Liver (tissue), 10 donors: ENCODE measurements at places on chromosomes 2 and 18. TPM values are rescaled to one million over a fixed set of nuclear protein-coding genes. Genes with fewer than 3 reads are reported as not detected.

GRCh38 chr2:157486596-157487270 is 42.8 kb upstream of the CYTIP start:
- H3K27me3 ChIP-seq, result no peaks in the 10 kb centered on the region
- H3K36me3 ChIP-seq, result no peaks in the 10 kb centered on the region
- H3K4me3 ChIP-seq, result no peak overlapping the region
- DNase-seq, result no peak
- H3K27ac ChIP-seq, result no peak overlapping the region
- peaks cover 14% of the 10 kb centered on the region for H3K4me1 ChIP-seq

DNA sequence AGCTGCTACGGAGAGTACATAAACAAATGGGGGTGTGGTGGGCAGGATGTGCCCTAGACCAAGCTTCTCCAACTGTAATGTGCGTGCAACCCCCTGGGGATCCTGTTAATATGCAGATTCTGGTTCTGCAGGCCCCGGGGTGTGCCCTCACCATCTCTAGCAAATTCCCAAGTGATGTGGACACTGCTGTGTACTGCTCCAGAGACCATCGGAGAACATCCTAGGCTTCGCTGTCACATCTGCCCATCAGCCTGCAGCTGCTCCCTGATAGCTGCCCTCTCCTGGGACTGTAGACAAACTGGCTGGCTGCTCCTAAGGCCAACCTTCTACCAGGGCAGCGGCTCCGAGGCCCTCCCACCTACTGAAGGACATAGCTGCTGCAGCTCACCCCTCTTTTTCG is 3.2 kb downstream of the HS1BP3 start:
- peaks cover 5% of the 10 kb centered on the region for H3K36me3 ChIP-seq
- no peak overlapping the region for H3K4me3 ChIP-seq
- H3K27me3 ChIP-seq, result no peaks in the 10 kb centered on the region
- no peak for DNase-seq
- H3K4me1 ChIP-seq, result peaks cover 9% of the 10 kb centered on the region

DNA sequence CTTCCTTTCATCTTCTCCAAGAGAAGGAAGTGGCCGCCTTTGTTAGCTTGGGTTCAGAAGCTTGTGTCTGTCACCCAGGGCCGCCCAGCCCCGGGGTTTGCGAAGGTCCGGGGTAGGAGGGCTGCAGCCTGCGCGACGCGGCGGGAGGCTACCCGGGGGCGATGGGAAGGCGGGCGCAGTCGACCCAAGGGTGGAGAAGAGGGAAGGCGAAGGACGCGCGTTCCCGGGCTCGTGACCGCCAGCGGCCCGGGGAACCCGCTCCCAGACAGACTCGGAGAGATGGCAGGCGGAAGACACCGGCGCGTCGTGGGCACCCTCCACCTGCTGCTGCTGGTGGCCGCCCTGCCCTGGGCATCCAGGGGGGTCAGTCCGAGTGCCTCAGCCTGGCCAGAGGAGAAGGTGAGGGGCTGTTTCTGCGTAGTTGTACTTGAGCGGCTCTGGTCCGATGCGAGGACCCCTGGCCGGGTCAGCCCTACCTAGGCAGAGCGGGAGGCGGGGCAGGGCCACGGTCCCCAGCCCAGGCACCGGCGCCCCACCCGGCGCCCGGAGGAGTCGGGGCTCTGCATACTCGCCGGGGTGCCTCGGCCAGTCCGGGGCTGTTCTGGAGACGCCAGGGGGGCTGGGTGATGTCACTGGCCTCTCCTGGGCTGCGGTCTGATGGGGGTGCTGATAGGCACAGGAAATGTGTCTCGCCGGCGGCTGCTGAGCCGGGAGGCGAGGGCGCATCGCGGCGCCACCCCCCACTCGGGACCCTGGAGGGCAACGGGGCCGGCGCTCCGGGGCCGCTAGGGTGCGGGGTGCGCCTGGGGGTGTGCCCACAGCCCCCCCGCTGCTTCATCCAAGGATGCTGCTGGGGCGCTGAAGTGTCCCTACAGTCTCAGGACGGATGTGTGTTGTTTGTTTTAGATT is at the start of gene QPCT:
Gene QPCT, plus strand, starts transcription at position 178 of the 909 bp plus-strand sequence. Its CDS starts 102 bp downstream, at position 280.
- no peaks in the 10 kb centered on the region for H3K27me3 ChIP-seq
- DNase-seq, result no peak

The PSMD14 gene
- total RNA-seq, result 32.0 TPM

The NCKAP5 gene
- total RNA-seq, result 2.7 TPM

DNA sequence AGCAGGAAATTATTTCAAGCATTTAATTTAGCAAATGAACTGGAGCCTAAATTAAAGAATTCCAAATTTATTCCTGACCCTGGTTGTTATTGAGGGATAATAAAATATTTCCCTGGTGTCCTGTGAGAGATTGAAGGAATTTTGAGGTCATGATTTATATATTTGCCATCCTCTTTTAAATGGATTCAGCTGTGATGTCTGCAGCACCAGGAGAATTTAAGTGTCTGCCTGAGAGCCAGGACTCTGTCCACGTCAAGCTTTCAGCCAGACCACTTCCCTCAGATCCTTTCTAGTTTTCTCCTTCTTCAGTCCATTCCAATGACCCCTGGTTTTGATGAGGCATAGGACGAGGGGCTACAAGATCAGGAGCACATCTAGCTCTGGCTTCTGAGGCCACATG is 59.9 kb downstream of the INO80C start:
- no peaks in the 10 kb centered on the region for H3K36me3 ChIP-seq
- H3K4me1 ChIP-seq, result no peaks in the 10 kb centered on the region
- H3K27ac ChIP-seq, result no peak overlapping the region
- H3K4me3 ChIP-seq, result no peak overlapping the region

DNA sequence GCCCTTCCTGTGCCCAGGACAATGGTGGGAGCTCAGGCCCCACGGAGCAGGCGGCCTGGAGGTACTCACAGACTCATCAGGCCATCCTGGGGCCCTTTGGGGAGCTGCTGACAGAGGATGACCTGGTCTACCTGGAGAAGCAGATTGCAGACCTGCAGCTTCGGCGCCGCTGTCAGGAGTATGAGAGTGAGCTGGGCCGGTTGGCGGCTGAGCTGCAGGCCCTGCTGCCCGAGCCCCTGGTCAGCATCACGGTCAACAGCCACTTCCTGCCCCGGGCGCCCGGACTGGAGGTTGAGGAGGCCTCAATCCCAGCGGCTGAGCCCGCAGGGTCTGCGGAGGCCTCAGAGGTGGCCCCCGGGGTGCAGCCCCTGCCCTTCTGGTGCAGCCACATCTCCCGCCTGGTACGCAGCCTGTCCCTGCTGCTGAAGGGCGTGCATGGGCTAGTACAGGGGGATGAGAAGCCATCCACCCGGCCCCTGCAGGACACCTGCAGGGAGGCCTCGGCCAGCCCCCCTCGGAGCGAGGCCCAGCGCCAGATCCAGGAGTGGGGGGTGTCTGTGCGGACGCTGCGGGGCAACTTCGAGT is 8.3 kb upstream of the KLHL30 start:
- H3K27ac ChIP-seq, result no peak overlapping the region
- no peaks in the 10 kb centered on the region for H3K4me1 ChIP-seq
- H3K4me3 ChIP-seq, result no peak overlapping the region
- H3K36me3 ChIP-seq, result no peaks in the 10 kb centered on the region
- DNase-seq, result no peak

- no peaks in the 10 kb centered on the region for H3K4me1 ChIP-seq
- no peak for DNase-seq
- H3K4me3 ChIP-seq, result no peak overlapping the region
These were observed 231.9 kb downstream of the DYSF start for GRCh38 chr2:71685073-71685848.

DNA sequence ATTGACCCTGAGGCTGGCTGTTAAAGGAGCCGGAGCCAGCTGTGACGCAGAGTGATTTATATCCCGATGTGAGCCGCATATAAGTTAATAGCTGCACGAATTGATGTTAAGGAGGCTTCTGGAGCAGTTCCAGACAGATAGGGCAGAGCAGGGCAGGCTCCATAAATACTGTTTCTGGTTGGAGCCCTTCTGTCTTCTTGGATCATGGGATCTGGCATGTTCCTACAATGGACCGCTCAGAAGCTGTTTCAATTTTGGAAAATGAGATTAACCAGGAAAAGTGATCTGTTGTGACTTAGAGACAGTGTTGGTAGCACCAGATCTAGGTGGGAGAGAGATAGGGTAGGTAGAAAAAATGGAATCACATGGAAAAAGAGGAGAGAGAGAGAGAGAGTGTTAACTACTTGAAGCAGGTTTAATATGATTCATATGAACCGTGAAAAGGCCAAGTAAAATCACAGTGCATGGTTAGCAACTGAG is 4.8 kb upstream of the IGFBP5 start:
- no peak for DNase-seq
- H3K36me3 ChIP-seq, result no peaks in the 10 kb centered on the region
- H3K4me3 ChIP-seq, result no peak overlapping the region
- H3K4me1 ChIP-seq, result peaks cover 3% of the 10 kb centered on the region

GRCh38 chr2:203867561-203868200 is at the start of gene CTLA4:
Gene CTLA4 (plus strand): TSS chr2:203867771. CDS start chr2:203867943, 172 bp downstream.
- no peaks in the 10 kb centered on the region for H3K27me3 ChIP-seq
- DNase-seq, result no peak
- no peak within 1 kb of the TSS for H3K4me3 ChIP-seq
- H3K36me3 ChIP-seq, result no peaks in the 10 kb centered on the region
- no peak within 1 kb of the TSS for H3K27ac ChIP-seq
- H3K4me1 ChIP-seq, result no peaks in the 10 kb centered on the region

- no peaks in the 10 kb centered on the region for H3K27me3 ChIP-seq
- no peak overlapping the region for H3K27ac ChIP-seq
- no peak for DNase-seq
- no peak overlapping the region for H3K4me3 ChIP-seq
- H3K4me1 ChIP-seq, result no peaks in the 10 kb centered on the region
These were observed 190.6 kb downstream of the TPGS2 start for GRCh38 chr18:36638224-36638623.

GRCh38 chr2:235467588-235467987 is 26.3 kb upstream of the AGAP1 start:
- H3K27ac ChIP-seq, result no peak overlapping the region
- H3K27me3 ChIP-seq, result peaks cover 5% of the 10 kb centered on the region
- H3K36me3 ChIP-seq, result no peaks in the 10 kb centered on the region

The TTR gene
- total RNA-seq, result 295 TPM

DNA sequence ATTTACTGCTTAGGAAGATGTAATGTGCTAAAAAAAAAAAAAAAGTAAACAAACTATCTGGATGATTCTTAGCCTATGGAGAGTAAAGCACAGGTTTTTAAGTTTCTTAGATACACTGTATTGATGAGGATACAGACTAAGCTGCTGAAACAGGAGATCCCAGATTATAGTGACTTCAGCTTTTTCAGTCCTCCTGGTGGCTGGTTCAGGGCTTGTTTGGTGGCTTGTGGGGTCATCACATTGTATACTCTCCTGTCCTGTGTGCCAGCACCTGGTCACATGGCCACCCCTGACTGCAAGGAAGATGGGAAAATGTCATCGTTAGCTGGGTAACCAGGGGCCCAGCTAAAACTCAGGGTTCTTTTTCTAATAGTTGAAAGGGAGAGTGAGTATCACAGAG is 31.4 kb downstream of the RAB31 start:
- no peak overlapping the region for H3K4me3 ChIP-seq
- no peak overlapping the region for H3K27ac ChIP-seq
- H3K4me1 ChIP-seq, result no peaks in the 10 kb centered on the region

The RNF144A gene
- total RNA-seq, result 3.1 TPM

- H3K36me3 ChIP-seq, result no peaks in the 10 kb centered on the region
- no peak overlapping the region for H3K4me3 ChIP-seq
- DNase-seq, result no peak
- no peak overlapping the region for H3K27ac ChIP-seq
- H3K27me3 ChIP-seq, result no peaks in the 10 kb centered on the region
These were observed 75.9 kb downstream of the SH3BP4 start for GRCh38 chr2:235027558-235028214.

DNA sequence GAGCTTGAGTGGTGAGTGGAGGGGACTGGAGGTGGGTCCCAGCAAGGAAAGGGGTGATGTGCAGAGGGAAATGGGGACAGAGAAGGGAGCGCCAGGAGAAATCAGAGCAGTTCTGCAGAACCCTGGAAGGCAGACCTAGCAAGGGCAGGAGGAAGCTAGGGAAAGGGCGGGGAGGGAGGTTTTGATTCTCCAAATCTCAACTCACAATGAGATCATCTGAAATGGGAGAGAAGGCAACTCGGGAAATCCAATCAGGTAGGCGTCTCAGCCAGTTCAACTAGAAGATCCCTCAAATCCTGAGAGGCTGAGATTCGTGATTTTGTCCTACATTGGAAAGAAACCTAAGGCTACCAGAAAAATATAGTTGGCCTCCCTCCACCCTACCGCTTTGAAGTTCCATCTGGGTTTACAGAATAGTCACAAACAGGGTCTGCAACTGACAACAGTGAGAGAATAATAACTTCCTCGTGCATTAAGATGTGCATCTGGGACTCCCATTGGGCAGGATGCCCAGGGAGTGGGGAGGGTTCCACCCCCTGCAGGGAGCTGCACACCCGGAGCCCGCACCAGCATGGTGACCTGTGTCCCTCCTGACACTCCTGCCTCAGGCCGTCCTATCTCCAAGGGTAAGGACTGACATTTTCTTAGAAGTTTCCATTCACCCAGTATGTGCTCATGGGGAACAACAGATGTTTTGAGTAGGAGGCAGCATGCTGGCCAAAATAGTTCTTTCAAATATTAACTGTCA is 113.3 kb upstream of the ODC1 start:
- H3K4me3 ChIP-seq, result no peak overlapping the region
- no peak overlapping the region for H3K27ac ChIP-seq
- no peaks in the 10 kb centered on the region for H3K27me3 ChIP-seq

- no peaks in the 10 kb centered on the region for H3K27me3 ChIP-seq
- no peak for DNase-seq
- no peak overlapping the region for H3K4me3 ChIP-seq
- H3K4me1 ChIP-seq, result no peaks in the 10 kb centered on the region
- H3K27ac ChIP-seq, result no peak overlapping the region
These were observed 246.6 kb downstream of the FHOD3 start for GRCh38 chr18:36543991-36544725.

- H3K4me1 ChIP-seq, result no peaks in the 10 kb centered on the region
- H3K27ac ChIP-seq, result no peak overlapping the region
- no peak overlapping the region for H3K4me3 ChIP-seq
- H3K36me3 ChIP-seq, result no peaks in the 10 kb centered on the region
- H3K27me3 ChIP-seq, result no peaks in the 10 kb centered on the region
- no peak for DNase-seq
These were observed 537.4 kb upstream of the VRK2 start for GRCh38 chr2:57509189-57509588.

The TUBA4B gene
- 0.08 TPM for total RNA-seq

GRCh38 chr2:7517088-7517487 is 599.9 kb downstream of the RNF144A start:
- no peaks in the 10 kb centered on the region for H3K4me1 ChIP-seq
- DNase-seq, result no peak

DNA sequence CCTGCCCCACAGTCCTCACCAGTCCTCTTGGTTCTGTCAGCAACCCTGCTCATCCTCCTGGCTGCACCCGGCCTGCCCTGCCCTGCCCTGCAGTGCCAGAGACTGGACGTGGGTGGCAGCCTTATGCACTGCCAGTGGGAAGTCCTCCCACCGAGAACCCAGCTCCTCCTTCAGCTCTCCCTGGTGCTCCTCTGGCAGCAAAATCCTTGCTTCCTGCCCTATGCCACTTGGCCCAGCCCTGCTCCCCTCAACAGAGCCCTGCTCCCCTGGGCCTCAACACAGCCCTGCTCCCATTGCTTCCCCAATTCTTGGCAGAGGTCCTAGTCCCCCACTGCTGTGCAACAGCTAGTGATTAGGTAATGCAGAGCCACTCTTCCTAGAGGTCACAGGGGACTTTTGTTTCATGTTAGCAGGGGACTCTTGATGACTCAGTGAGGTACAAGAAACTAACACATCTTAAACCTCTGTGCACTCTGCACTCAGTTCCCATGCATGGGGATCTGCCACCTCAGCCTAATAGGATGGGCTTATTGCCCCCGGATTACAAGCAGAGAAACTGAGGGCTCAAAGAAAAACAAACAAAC is 58.0 kb upstream of the EDAR start:
- no peaks in the 10 kb centered on the region for H3K36me3 ChIP-seq
- no peaks in the 10 kb centered on the region for H3K27me3 ChIP-seq
- no peak overlapping the region for H3K27ac ChIP-seq
- DNase-seq, result no peak
